ENCODE measurements at places on chromosomes 6 and 20.
A peak's percentile ranks its signal among the peaks of the same experiment; 100 is the strongest.

GRCh38 chr20:45450097-45450818 is 19.3 kb upstream of the WFDC2 start:
- peak; percentile 41 for DNase-seq

DNA sequence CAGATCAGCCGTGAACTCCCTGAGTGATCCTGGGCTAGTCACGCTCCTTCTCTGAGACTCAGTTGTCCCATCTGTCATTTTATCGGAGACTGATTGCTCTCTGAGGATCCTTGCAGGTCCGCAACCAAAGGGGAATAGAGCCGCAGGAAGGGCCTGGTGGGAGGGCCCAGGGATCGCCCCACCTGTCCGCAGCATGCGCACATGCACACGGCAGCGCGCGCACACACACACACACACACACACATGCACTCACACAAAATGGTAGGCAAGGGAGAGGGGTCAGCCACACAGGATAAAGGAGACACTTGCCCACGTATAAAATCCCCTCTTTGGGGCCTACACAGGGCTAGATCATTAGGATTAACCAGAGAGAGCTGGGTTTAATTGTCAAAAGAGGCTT is 95.6 kb upstream of the FOXP4 start:
- DNase-seq, result no peak

DNA sequence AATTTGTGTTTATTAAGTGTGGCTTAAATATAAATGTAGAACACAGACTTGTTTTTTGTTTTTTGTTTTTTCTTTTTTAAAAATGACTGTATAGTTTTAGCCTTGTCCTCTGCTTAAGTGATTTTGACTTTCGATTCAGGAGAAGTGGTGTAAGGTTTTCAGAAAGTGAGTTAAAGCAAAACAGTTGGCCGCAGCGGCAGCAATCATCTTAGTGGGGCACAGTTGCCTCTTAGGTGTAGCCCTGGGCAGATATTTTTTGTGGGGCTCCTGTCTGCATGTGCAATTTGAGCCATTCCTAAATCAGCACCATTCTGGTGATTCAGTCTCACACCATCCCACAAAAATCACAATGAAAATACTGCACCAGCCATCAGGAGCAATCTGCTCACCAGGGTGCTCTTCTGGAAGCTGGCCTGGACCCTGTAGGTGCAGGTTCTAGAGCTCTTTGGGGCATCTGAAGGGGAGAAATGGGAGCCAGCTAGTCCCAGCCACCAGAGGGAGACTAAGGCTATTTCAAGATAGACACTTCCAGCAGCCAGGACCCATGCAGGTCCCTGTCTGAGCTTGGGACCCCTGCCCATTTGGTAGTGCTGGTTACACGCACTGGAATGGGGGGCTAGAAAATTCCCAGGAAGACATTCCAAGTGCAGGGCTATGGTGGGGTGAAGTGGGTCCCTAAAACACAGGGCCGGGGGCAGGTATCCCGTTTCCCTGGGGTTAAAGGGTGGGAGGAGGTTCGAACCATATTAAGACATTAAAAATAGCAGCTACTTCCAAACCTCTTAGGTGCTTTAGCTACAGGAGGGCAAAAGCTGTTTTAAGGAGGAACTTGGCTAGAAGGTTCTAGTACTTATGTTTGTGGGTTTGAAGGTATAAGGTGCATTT is 156.6 kb downstream of the NFATC2 start:
- DNase-seq, result peak; percentile 29

DNA sequence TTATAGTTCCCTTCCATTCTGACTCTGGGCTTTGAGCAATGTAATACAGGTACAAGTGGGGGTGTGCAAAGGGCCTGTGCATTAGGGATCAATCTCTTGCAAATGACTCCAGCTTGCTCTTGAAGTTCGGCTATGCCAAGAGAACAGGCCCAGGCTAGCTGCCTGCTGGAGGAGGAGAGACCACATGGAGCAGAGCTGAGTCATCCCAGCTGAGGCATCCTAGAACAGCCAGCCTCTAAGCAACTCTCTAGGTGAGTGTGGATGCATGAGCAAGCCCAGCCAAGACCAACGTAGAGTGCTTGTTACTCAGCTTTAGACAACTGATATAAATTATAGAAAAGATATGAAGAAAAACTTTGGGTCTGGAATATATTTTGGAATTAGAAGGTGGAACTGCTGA is 47.6 kb upstream of the RBM24 start:
- no peak for DNase-seq

DNA sequence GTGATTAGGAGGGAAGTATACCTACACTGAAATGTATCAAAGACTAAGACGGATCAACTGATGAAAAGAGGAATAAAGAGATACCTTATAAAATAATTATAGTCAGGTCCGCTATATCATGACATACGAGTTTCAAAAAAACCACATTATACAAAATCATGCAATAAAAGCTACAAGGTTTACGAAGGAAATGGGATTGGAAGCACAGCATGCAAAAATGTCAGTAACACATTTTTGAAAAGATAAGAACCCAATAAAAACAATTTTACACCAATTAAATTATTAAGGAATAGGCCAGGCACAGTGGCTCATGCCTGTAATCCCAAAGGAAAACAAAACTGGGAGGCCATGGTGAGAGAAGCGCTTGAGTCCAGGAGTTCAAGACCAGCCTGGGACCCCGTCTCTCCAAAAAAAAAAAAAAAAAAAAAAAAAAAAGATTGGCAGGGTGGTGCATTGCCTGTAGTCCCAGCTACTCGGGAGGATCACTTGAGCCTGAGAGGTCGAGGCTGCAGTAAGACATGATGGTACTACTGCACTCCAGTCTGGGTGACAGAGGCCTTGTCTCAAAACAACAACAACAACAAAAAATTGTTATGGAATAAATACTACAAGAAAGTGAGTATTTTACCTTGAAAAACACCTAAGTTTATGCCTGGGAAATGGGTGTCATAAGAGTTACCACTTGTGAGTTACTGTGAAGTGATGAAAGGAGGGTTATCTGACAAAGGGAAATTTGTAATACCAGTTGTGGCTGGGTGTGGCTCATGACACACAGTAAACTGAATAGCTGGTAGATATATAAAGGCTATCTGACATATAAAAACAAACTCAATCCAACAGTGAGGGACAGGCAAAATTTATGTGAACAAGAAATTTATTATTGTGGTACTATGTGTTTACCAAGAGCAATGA is 45.2 kb downstream of the RANBP9 start:
- DNase-seq, result peak; percentile 33

DNA sequence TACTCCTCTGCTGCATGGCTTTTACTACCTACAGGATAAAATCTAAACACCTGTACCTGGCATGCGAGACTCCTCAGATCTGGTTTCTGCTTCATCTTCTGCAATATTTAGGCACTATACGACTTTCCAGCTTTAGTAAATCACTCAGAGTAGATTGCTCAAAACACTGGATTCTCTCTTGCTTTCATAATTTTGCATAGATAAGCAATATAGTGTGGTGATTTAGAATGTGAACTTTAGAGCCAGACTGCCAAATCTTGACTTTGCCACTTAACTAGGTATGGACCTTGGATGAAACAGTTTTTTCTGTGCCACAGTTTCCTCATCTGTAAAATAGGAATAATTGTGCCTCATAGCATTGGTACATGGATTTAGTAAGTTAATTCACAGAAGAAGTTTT is 28.9 kb downstream of the CEP57L1 start:
- DNase-seq, result no peak

DNA sequence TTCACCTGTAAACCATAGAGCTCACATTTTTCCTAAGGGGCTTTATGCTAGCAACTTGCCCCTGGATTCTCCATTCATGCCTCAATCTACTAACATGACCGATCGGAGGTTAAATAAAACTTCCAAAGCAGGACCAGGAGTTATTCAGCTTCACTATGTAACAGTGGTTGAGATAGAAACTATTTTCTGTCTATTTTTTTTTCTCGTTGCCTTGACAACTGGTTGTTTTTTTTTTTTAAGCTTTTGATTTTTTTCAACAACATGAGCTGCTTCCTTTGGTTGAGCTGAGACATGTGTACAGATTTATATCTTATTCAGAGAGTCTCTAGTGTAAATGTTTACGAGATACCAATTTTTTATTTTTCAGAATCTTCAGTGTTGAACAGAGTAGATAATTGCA is 85.7 kb downstream of the SHLD1 start:
- peak; percentile 78 for DNase-seq

GRCh38 chr20:3203315-3204123 is 963 bp downstream of the DDRGK1 start:
- no peak for DNase-seq

GRCh38 chr6:16473184-16473907 is 235.0 kb downstream of the GMPR start:
- peak; percentile 54 for DNase-seq

DNA sequence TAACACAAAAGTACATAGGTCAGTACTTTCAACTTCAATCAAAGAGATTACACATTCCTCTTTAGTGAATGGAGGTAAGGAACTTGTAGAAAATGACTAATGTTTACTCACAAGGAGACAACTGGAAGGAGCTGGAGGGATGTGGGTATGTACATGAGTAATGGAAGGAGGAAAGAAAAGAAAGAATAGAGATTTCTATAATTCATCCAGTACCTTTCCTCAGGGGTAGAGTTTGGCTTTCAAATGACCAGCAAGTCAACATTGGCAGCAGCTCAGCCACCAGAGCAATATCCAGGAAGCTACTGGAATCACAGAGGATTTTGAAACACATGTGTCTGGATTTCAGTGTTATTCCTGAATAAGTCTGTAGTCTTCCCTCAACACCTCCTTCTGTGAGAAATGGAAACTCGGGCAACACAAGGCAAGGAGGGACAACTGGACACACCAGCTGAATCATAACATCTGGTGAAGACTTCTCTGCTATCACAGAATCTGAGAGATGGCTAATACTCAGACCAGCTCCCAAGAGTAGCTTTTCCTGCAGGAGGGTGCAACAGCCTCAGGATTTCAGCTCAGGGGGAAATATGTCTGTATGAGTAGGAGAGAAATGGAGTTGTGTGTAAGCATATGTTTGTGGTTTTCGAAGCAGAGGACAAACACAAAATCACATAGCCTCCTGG is 98.8 kb downstream of the HAO1 start:
- no peak for DNase-seq

GRCh38 chr6:50451826-50452400 is 261.4 kb upstream of the TFAP2D start:
- DNase-seq, result no peak

Measured in CD4-positive, alpha-beta T cell treated with Interferon alpha-2 for 1 hour (primary cell).